Activated naive CD8-positive, alpha-beta T cell treated with anti-CD3 and anti-CD28 coated beads, Interleukin-2, amount 50 U/mL, for 24 hours (primary cell): ENCODE measurements at places on chromosomes 6 and 20.

GRCh38 chr20:17654649-17655285 is 27.3 kb downstream of the RRBP1 start:
- peak; percentile 20 for DNase-seq

DNA sequence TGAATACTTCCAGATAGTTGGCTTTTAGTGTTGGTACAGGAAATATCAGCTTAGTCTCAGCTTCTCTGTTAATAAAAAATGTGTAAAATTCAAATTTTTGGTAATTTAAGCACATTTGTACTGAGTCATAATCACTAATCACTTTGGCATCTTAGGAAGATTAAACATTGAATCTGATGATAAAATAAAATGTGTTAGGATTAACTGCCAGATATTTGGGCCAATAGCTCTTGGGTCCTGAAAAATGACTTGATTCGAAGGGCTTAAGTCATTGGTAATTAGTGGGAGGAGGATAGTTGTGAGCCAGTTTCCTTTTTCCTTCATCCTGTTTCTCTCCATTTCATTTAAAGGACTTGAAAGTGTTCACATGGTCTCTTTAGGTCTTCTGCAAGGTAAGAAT is 426.1 kb downstream of the RFPL4B start:
- no peak for DNase-seq

DNA sequence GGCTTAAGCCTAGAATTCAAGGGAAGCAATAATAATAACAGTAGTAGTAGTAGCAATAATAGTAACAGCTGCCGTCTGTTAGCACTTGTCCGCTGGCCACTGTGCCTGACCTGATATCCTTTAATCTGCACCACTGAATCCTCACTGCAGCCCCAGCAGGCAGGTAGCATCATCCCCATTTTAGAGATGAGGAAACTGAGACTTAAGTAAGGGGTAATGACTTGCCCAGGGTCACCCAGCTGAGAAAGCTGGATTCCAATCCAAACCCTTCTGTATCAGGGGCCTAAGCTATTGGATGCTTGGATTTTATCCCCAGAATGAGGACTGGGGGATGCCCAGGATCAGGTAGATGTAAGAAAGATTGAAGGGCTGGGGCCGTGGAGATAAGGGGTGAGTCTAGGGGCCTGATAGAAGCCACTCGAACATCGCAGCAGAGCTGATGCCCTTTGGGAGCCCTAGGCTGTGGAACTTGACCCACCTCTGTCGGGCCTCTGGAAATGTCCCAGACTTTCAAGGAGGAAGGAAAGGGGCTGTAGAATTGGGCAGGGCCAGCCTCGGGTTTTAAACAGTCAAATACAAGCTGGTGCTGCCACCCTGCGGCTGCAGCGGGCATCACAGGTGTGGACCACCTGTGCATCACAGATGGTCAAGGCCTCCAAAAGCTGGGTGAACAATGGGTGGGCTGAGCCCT is 102.1 kb upstream of the MYL9 start:
- peak; percentile 76 for DNase-seq

DNA sequence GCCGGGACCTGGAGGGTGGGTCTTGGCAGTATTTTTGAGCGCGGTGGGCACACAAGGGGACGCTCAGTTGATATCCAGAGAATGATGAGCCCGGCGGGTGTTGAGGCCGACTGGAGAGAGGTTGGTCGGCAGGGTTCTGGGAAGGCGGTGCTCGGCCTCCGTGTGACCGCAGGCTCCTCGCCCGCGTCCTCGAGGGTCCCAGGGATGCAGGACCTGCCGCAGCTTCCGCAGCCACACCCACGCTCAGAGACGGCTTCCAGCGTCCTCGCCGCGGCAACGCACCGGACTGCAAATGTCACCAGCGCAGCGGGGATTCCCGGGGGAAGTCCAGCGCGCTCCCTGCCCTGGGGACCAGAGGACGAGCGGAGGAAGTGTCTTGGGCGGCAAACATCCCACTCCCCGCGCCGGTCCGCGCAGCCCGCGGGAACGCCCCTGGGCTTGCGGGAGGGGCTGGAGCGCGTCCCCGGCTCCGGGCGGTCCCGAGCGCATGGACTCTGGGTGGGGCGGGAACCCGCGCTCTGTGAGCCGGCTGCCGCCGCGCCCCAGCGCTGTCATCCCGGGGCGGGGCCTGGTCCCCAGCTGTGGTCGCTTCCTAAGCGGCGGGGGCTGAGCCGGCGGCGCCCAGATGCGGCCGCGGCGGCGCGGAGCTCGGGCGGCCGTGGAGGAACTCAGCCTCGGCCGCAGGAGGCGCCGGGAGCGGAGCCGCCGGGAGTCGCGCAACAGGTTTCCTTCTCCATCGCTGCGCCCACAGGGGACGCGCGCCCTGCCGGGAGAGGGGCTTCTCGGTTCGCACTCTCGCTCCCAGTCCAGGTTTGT is at the start of gene STX11:
Gene STX11, plus strand, starts transcription at position 624 of the 816 bp plus-strand sequence. CDS start 36,111 bp downstream, outside the sequence.
- DNase-seq, result peak; percentile 92

DNA sequence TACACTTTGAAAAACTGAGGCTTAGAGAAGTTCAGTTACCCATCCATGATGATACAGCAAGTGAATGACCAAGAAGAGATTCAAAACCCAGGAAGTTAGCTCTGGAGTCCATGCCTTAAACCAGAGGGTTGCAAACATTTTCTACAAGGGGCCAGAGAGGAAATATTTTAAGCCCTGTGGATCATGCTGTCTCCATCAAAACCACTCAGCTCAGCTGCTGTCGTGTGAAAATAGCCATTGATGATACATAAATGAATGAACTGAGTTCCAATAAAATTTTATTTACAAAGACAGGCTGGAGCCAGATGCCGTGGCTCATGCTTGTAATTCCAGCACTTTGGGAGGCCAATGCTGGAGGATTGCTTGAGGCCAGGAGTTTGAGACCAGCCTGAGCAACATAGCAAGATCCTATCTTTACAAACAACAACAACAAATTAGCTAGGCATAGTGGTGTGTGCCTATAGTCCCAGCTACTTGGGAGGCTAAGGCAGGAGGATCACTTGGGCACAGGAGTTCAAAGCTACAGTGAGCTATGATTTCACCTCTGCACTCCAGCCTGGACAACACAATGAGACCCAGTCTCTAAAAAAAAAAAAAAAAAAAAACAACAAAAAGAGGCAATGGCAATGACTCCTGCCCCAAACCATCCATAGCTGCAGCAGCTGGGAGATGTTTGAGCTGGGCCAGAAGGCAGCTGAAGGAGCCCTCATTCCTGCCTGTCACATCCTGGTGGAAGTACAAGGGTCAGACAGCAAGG is 44.1 kb upstream of the RIN2 start:
- DNase-seq, result no peak

DNA sequence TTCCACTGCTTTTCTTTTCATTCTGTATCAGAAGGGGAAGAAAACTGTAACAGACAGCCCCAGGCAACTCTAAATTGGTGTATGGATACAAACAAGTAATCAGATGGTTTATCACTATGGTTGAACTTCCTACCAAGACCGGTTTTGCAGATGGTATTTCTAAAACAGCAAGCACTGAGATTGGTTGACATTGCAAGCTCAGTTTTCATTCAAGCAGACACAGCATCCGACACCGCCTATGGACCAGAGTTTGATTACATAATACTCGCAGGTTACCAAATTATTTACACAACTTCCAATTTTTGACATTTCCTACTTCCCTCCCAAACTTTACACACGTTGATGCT is 209.9 kb downstream of the ALDH8A1 start:
- no peak for DNase-seq

- DNase-seq, result no peak
These were observed 79.0 kb downstream of the ADTRP start for GRCh38 chr6:11699576-11699975.

GRCh38 chr6:3001773-3002293 is 2.1 kb downstream of the NQO2 start:
- no peak for DNase-seq
